ENCODE measurements at places on chromosomes 7 and 10.

GRCh38 chr7:130632111-130632510 lies 36.4 kb downstream of the COPG2 start:
- no peak for DNase-seq

GRCh38 chr7:83769407-83769806 lies 120.5 kb upstream of the SEMA3E start:
- DNase-seq, result peak; percentile 66

DNA sequence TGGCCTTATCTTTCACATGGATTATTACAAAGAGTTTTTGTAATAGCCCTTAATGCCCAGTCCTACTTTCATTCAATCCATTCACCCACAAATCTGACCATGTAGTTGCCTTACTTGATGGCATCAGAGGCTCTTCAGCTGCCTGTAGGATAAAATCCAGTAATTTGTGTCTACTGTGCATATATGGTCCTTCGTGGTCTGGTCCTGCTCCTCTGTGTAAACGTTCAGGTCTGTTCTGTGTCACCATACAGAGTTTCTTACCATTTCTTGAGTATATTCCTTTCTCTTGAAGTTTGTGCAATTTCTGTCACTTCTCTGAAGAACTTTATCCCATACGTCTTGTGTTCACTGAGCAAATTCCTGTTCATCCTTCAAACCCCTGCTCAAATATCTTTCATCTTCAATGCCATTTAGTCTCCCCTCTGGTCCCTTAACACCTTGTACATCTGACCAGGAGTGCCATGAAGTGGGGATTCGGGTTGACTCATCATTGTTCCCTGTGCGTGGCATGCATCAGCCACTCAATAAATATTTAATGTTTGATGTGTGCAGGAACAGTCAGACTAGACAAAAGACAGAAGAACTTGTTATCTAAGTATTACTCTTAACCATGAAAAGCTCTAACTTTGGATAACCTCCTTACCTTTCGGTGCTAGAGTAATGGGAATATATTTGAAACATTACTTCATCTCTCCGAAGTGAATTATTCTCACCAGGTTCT lies 98.6 kb upstream of the RPA3 start:
- peak; percentile 96 for DNase-seq

DNA sequence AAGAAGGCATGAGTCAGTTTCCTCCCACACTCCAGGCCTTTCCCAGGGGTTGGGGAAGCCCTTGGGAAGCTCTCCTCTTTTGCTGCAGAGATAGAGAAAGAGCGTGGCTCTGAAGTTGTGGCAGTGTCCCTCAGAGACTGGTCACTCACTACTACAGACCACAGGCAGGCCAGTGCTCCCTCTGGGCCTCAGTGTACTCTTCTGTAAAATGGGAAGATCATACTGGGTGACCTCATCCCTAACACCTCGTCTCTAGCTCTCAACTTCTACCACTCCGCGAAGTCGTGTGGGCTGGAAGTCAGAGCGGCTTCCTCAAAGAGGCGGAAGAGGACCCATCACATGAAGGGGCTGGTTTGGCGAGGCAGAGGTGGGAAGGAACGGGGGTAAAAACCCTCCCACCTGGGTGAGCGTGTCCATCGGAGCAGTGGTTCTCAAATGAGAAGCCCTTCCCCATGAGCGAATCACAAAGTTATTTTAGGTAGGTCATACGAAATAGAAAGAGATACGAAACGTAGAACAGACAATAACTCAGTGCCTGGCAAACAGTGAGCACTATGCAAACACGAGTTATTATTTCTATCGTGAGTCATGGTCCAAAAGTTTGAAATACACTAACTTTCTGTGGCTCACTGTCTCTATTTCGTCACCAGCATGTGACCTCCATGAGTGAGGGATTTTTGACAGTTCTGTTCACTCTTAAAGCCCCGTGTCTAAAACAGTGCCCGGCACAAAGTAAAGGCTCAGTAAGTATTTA lies 32.7 kb downstream of the PRKAG2 start:
- no peak for DNase-seq

DNA sequence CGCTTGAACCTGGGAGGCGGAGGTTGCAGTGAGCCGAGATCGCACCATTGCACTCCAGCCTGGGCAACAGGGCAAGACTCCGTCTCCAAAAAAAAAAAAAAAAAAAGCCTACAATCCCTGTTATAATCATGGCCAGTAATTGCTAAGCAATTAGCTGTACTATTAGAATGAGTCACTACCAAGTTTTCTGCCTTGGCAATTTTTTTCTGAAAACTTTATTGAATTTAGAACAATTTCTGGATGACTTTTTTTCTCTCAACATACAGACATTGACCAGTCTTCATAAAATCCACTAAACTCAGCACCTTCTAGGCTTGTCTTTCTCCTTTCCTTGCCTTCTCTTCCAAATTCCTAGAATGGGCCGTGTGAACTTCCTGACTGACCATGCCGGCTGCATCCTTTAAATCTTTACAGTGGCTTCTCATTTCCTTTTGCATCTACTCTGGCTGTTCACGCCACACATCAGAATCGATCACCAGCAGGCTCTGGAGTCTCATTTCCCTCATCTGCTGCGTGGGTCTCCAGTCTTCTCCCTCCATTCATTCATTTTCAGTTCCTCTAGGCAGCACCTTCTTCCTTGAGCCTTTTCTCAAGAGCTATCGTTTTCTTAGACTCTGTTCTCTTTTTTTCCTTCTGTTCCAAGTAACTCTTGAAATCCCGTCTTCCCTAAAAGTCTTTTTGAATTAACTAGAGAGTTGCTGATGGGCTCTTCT lies 107.9 kb downstream of the KAT6B start:
- DNase-seq, result no peak

GRCh38 chr7:151451626-151452571 lies 12.0 kb upstream of the CRYGN start:
- peak; percentile 21 for DNase-seq

Data from DMS53 (cell line).